ENCODE measurements at places on chromosomes 16 and 17. TPM values are rescaled to one million over a fixed set of nuclear protein-coding genes. Genes with fewer than 3 reads are reported as not detected.

The MLST8 gene
- total RNA-seq: 25.5 TPM

DNA sequence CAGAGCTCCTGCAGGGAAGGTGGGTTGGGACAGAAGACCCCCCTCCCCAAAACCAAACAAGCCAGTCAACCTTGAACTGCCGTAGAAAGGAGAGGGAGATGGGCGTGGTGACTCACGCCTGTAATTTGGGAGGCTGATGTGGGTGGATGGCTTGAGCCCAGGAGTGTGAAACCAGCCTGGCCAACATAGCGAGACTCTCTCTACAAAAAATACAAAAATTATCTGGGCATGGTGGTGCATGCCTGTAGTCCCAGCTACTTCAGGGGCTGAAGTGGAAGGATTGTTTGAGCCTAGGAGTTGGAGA lies 42.1 kb downstream of the NT5M start:
- no peak for DNase-seq

The CHD9NB gene
- total RNA-seq: 0.56 TPM

The ALKBH5 gene
- 206 TPM for total RNA-seq

Measured in psoas muscle (tissue), 8 donors.